ENCODE measurements at places on chromosomes 3 and 15. TPM values are rescaled to one million over a fixed set of nuclear protein-coding genes. Genes with fewer than 3 reads are reported as not detected.
A peak's percentile ranks its signal among the peaks of the same experiment; 100 is the strongest.

Gene CPLX3
- total RNA-seq, result not detected

DNA sequence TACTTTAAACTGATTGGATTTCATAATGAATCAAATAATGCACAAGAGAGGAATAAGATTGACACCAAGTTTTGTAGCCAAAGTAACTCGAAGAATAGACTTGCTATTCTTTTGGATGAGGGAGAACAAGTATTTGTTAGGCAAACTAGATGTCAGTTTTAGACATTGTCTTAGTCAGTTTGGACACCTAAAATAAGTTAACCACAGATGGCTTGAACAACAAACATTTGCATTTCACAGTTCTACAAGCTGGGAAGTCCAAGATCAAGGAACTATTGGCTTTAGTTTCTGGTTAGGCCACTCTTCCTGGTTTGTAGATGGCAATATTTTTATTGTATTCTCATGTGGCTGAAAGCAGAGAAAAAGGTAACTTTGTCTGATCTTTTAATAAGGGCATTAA, 61.3 kb upstream of the OSTN start:
- DNase-seq, result no peak
- no peaks in the 10 kb centered on the region for H3K36me3 ChIP-seq
- no peak overlapping the region for H3K27ac ChIP-seq
- no peaks in the 10 kb centered on the region for H3K27me3 ChIP-seq

- peaks cover 17% of the 10 kb centered on the region for H3K4me1 ChIP-seq
- H3K27ac ChIP-seq, result peak overlapping the region; percentile 61
- peak; percentile 2 for DNase-seq
- no peaks in the 10 kb centered on the region for H3K36me3 ChIP-seq
- peak overlapping the region; percentile 3 for H3K4me3 ChIP-seq
Measured at GRCh38 chr3:151976211-151977050, 103.0 kb downstream of the SUCNR1 start.

- H3K27ac ChIP-seq, result no peak overlapping the region
- no peaks in the 10 kb centered on the region for H3K27me3 ChIP-seq
- DNase-seq, result no peak
- H3K4me1 ChIP-seq, result no peaks in the 10 kb centered on the region
Measured at GRCh38 chr3:107128946-107129345, 248.3 kb upstream of the CCDC54 start.

- no peak overlapping the region for H3K4me3 ChIP-seq
- no peaks in the 10 kb centered on the region for H3K27me3 ChIP-seq
- no peak for DNase-seq
- H3K4me1 ChIP-seq, result no peaks in the 10 kb centered on the region
Measured at GRCh38 chr3:69967156-69967555, 32.4 kb upstream of the SAMMSON start.
